ENCODE measurements at places on chromosomes 12 and 14. TPM values are rescaled to one million over a fixed set of nuclear protein-coding genes. Genes with fewer than 3 reads are reported as not detected.

Gene SLC24A4
- 0.50 TPM for total RNA-seq

GRCh38 chr12:78290606-78291345 lies 460.1 kb downstream of the NAV3 start:
- DNase-seq = no peak

Gene EGLN3
- total RNA-seq = 81.9 TPM

DNA sequence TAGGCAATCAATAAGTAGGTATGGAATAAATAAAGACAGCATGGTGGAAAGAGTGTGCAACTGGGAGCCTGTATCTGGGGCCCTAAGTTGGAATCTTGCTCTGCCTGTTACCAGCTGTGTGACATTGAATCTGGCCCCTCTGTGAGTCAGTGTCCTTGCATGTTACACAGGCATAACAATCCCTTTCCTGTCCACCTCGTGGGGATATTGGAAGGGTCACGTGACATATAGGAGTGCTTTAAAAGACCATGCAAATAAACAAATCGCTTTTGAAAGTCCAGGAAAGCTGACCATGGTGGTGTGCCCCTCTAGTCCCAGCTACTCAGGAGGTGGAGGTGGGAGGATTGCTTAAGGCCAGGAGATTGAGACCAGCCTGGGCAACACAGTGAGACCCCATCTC lies 51.1 kb upstream of the VRK1 start:
- no peak for DNase-seq

Gene SLC22A17
- 61.2 TPM for total RNA-seq

DNA sequence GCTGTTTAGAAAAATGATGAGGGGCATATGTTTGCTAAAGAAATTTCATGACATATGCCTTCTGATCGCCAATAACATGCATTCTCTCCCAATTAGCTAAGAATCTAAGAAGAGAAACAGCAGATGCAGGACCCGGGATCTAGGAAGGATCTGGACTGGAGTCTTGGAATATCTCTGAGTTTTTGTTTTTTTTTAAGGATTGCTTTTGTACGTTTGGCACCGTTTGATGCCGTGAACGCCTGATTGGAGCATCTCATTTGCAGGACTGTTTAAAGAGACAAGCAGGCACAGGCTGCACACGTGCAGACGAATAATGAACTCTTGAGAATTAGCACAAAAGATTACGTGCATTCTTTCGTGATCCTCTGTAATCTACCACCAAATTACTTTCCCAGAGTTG lies 13.6 kb downstream of the EML1 start:
- no peak for DNase-seq

DNA sequence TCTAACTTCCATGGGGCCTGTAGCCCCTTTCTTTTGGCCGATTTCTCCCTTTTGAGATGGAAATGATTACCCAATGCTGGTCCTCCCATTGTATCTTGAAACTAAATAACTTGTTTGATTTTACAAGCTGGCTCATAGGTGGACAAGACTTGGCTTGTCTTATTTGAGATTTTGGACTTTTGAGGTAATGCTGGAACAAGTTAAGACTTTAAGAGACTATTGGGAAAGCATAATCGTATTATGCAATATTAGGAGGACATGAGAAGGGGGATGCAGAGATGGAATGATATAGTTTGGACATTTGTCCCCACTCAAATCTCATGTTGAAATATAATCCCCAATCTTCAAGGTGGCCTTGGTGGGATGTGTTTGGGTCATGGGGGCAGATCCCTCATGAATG lies 49.2 kb upstream of the LYZ start:
- no peak for DNase-seq

Gene BTBD6
- 32.5 TPM for total RNA-seq

- DNase-seq = no peak
Measured at GRCh38 chr14:22509036-22509709, 79.9 kb downstream of the DAD1 start.

Gene USP44
- total RNA-seq = 2.0 TPM

Gene RAD9B
- total RNA-seq = 3.8 TPM

- no peak for DNase-seq
Measured at GRCh38 chr14:77843195-77843594, 43.3 kb downstream of the ADCK1 start.

DNA sequence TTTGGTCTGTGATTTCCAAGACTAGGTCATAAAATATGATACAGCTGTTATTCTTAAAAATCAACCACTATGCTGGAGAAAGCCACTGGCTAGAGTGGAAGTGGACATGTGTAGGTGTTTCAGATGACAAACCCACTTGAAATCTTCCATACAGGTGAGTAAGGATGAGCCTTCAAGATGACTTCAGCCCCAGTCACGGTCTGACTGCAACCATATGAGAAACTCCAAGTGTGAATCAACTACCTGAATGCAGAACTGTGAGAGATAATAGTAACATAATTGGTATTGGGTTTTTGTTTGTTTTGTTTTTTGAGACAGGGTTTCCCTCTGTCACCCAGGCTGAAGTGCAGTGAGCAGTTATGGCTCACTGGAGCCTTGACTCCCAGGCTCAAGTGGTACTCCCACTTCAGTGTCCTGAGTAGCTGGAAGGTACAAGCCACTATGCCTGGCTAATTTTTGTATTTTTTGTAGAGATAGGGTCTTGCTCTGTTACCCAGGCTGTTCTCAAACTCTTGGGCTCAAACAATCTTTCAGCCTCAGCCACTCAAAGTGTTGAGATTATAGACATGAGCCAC lies 273.3 kb upstream of the LRIG3 start:
- DNase-seq = no peak

- no peak for DNase-seq
Measured at GRCh38 chr14:102749393-102750305, 27.6 kb upstream of the TRAF3 start.

GRCh38 chr12:75455839-75456238 lies 24.7 kb upstream of the GLIPR1 start:
- DNase-seq = peak; percentile 50

DNA sequence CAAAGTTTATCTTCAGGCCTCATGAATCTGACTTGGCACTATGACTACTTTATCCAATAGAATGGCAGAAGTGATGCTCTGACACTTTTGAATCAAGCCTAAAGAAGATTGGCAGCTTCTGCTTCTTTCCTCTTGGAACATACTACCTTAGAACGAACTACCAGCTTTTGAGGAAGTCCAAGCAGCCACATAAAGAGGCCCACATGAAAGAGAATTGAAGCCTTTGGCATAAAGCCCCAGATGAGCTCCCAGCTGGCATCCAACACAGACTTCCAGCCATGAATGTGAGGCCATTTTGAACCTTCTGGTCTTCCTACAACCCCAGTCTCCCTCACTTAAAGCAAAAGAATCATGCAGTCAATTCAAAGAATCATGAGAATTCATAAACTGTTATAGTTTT lies 65.8 kb downstream of the EEA1 start:
- no peak for DNase-seq

DNA sequence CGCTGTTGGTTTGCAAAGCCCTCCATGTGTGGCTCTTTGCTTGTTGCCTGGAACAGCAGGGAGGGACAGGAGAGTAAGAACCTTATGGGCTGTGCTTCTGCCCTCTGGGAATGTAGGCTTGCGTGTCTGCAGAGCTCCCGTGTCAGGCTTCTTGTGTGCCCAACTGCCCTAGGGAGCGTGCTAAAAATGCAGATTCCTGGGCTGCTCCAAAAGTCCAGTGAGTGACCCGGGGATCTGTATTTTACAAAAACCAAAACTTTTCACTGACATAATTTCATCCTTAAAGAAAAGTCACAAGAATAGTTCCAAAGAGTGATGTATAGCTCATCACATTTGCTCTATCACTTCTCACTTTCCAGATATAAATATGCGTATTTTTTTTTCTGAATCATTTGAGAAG lies 34.8 kb upstream of the CCDC63 start:
- no peak for DNase-seq

GRCh38 chr14:60204843-60205774 lies 39.9 kb upstream of the DHRS7 start:
- DNase-seq = no peak
